ENCODE measurements at places on chromosomes 6 and 20. TPM values are rescaled to one million over a fixed set of nuclear protein-coding genes. Genes with fewer than 3 reads are reported as not detected.

Gene SYCP2L
- 1.1 TPM for total RNA-seq

Gene PRICKLE4
- 3.8 TPM for total RNA-seq

Gene NKX2-4
- not detected for total RNA-seq

Gene NR2E1
- total RNA-seq: not detected

Gene ARMH2
- total RNA-seq: not detected

DNA sequence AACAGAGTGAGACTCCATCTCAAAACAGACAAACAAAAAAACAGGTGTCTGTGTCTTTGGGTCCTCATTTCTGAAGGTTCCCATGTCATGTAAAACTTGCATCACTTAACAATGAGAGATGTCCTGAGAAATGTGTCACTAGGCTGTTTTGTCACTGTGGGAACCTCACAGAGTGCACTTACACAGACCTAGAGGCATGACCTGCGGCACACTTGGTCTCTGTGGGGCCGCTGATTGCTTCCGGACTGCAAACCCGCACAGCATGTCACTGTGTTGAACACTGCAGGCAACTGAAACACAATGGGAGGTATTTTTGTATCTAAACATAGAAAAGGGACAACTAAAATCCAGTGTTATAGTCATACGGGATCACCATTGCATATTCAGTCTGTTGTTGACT, 42.3 kb upstream of the TMEM181 start:
- no peak for DNase-seq

DNA sequence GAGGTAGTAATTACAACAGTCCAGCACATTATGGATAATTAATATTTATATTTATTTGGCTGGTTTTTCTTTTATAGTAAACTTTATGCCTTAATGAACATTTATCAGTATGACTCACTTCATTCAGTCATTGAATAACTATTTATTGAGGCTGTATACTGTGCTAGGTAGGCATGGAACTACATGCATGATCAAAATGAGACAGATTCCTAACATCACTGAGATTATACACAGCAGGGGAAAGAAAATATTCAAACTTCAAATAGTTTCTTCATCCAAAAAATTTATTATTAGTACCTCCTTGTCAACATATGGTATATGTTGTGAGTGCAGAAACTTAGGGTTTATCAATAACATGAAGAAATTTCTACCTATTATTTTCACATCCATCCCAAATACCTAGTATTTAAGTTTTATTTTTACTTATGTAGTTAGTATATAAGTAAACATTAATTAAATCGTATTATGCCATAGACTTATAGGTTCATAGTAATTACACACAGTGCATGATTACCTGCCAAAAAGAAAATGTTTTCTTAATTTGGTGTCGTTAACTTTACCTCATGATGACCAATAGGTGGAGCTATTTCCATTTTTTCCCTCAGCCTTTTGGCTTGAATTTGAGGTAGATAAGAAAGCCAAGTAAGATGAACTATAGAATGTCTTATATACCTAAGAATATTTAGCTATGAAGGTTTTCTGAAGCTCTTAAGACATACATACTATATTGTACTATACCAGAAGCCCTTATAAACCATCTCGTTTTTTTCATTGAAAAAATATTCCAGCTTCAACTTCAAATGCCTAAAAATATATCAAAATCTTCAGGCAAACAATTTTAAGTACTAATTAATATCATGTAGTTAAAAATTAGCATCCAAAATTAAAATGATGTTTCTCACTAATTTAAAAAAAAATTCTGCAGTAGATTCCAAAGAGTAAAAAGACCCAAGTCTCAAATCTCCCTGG, 12.5 kb upstream of the TMEM30A start:
- DNase-seq: no peak

GRCh38 chr6:42505385-42505718, 53.6 kb upstream of the TRERF1 start:
- DNase-seq: no peak

DNA sequence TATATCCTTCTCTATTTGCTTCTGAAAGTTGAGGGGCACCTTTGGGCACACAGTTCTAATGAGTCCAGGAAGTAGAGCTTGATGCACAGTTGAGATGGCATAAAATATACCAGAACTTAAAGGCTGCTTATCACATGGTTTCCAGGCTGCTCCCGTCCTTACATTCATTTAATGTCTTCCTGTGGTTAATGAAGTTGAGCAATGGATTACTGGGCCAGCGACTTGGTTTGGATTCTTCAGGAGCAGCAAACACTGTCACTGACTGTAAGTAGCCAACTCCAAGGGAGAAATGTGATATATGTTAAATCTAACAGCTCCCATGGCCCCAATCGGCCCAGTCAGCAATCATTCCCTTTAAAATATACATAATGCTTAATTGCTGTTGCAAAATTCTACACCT, 9.0 kb upstream of the TSHZ2 start:
- DNase-seq: no peak

- no peak for DNase-seq
Measured at GRCh38 chr20:3374296-3374695, 33.2 kb downstream of the DNAAF9 start.

GRCh38 chr6:4268171-4268570, 132.8 kb upstream of the ECI2 start:
- no peak for DNase-seq

GRCh38 chr6:113829696-113830045, 27.5 kb upstream of the MARCKS start:
- DNase-seq: no peak

Measured in left ventricle myocardium superior (tissue), 1 donor.